ENCODE measurements at places on chromosomes 16 and 17. TPM values are rescaled to one million over a fixed set of nuclear protein-coding genes. Genes with fewer than 3 reads are reported as not detected.

DNA sequence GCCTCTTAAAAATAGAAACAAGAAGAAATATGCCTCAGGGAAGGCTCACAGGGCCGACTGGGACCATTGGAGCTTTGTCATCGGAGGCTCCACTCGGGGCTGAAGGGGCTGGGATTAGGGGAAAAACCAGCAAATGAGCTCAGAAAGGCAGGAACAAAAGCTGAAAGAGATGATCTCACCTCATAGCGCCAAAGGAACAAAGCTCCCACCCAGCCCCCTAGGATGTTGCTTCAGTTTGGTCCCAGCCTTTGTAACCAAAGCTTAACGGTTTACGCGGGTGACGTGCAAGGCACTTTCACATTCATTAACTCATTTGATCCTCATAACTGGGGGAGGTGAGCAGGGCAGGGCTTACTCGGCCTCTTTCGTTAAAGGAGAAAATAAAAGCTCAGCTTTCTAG is 168.5 kb upstream of the DYNLRB2 start:
- DNase-seq, result no peak
- H3K4me3 ChIP-seq, result no peak overlapping the region
- H3K36me3 ChIP-seq, result no peaks in the 10 kb centered on the region

GRCh38 chr17:10062691-10063385 is 135.6 kb downstream of the GAS7 start:
- H3K4me3 ChIP-seq, result no peak overlapping the region
- no peaks in the 10 kb centered on the region for H3K36me3 ChIP-seq
- DNase-seq, result no peak

DNA sequence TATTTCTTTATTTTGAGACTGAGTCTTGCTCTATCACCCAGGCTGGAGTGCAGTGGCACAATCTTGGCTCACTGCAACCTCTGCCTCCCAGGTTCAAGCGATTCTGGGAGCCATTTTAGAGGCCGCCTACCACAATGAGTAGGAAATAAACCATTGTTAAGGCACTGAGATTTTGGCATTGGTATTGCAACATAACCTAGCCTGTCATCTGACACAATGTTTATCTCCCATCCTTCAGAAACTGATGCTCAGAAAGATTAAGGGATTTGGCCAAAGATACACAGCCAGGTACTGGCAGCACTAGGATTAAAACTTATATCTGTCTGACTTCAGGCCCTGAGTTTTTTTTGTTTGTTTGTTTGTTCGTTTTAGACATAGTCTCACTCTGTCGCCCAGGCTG is 8.0 kb upstream of the COPS3 start:
- H3K27me3 ChIP-seq, result no peaks in the 10 kb centered on the region
- H3K36me3 ChIP-seq, result no peaks in the 10 kb centered on the region
- no peaks in the 10 kb centered on the region for H3K4me1 ChIP-seq
- no peak for DNase-seq
- no peak overlapping the region for H3K27ac ChIP-seq

GRCh38 chr16:55640701-55641327 is 15.0 kb upstream of the SLC6A2 start:
- H3K27ac ChIP-seq, result no peak overlapping the region
- no peak for DNase-seq
- H3K27me3 ChIP-seq, result peaks cover 2% of the 10 kb centered on the region
- H3K36me3 ChIP-seq, result no peaks in the 10 kb centered on the region
- peaks cover 3% of the 10 kb centered on the region for H3K4me1 ChIP-seq

The WIPF2 gene
- 10.7 TPM for total RNA-seq
